AG10803 (cell line): ENCODE measurements at places on chromosomes 6 and 20.

DNA sequence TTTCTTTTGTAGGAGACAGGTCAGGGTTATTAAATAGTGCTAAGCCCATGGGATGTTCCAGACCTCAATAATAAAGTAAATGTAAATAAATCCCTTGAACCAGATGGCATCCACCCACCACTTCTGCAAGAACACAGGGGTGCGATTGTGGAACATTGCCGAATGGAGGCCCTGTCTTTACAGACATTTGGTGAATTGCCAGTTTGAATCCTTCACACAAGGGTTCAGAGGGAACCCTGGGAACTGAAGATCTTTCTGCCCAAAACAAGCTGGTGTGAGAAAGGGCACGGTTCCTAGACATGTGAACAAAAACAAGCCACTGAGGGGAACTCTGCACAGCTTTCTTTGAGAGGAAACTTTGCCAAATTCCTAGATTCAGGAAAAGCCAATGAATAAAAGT lies 30.2 kb upstream of the RNF8 start:
- peak; percentile 9 for DNase-seq

DNA sequence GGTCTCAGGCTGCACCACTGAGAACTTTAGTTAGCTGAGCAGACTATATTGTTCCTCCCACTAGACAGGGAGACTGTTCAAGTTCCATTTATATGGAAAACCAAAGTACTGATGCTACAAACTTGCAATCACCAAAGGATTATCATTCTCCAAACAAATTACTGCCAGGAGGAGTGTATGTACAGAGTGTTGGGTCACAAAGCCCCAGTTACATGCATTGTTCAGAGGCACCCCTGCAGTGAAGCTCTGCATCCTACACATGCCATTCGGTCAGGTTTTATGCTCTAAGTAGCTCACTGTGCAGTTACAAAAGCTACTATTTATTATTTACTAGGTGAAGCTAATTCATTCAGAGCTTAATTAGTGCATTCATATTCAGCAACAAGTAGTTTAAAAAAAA lies 75.8 kb downstream of the SMLR1 start:
- no peak for DNase-seq

- DNase-seq, result peak; percentile 35
These were observed 88.4 kb downstream of the HACE1 start for GRCh38 chr6:104771258-104771832.

DNA sequence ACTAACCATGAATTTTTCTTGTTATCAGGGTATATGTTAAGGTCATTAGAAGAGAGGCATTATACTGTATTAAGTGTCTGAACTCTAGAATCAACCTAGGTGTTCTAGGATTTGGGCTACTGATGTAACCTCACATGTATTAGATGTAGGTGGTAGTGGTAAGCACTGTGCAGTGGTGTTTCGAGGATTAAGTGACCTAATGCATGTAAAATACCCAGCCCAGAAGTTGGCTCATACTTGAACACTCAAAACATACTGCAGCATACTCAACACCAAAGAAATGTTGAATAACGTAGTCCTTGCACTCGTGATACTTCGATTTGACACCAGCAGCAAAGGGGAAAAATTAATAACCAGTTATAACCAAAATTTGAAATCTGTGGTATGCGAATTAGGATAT lies 48.7 kb downstream of the QKI start:
- DNase-seq, result no peak

- no peak for DNase-seq
These were observed 12.3 kb downstream of the PREX1 start for GRCh38 chr20:48815537-48815936.

DNA sequence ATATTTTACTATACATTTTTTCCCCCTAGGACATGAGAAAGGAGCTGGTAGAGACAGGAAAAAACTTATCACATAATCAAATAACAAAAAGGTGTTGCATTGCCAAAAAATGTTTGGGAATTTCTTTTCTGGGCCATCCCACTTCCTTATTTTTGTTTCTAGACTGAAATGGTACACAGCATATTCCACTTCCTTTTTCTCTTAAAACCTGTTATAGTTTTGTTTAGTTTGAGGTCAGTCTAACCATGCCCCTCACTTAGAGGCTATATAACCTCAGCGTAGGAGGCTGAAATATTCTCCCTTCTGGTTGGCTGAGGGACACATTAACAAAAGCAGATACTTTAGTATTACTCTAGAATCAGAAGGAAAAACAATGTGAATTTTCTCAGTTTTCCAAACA lies 323.9 kb downstream of the GJA1 start:
- no peak for DNase-seq

DNA sequence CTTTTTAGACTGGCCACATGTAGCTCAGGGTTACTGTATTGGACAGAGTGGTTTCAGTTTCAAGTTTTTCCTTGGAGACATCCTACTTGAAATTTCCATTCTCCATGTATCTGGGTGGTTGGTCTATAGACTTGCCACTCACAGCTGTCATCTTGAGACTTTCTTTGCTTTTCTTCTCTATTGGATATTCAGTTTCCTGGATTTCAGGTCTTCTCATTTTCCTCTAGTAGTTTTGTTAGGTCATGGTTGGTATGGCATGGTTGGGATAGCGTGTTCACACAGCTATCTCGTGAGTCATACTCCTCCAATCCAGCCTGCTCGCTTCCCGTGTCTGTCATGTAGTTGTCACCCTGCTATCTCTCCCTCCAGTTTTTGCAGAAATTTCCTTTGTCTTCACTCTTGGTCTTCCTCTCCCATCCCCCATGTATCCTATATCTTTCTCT lies 48.3 kb downstream of the PTPN1 start:
- DNase-seq, result peak; percentile 63

DNA sequence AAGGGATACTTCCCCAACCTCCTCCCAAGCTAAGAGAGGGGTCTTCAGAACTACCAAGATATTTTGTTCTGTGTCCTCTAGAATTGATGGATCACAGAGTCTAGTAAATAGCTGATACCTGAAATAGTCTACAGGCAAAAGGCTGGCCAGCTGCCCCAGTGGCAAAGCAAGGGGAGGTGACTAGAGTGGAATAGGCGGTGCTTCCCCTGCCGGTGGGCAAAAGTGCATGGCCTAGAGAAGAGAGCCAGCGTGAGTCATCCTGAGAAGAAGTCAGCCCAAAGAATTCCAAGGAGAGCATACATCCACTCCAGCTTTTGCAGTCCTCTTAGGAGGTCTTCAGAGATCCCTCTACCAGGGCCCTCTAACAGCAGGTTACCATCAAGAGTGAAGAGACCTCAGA lies 14.7 kb downstream of the DPPA5 start:
- no peak for DNase-seq

DNA sequence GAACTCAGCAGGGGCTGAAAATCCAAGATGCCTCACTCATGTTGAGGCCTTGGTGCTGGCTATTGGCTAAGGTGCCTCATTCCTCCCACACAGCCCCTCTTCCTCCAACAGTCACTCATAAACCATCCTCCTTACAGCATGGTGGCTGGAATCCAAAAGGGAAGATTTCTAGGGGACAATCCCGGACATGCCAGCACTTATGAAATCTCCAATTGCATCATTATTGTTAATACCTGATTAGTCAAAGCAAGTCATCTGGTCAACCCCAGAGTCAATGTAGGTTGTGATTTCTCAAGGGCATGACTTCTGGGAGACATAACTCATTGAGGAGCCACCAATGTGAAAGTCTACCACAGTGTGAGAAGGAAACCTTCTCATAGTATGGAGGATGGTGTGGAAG lies 506.6 kb upstream of the NOX3 start:
- no peak for DNase-seq

GRCh38 chr6:29792123-29793035 lies 35.2 kb upstream of the HLA-G start:
- peak; percentile 25 for DNase-seq

DNA sequence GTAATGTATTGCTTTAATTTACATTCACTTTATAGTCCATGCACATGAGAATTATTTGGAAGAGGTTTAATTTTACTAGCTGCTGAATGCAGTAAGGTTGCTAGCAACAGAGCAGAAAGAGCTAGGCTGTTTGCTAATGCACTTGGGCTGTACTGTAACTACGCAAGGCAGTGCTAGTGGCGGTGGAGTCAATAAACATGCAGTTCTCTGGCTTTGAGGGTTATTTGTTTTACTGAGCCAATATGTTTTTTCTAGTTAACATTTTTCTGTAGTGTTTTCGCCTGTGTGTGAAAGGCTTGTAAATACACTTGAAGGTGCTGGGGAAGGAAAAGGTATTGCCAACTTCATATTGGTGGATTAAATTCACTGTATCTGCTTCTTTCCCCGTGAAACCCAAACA lies 112.8 kb downstream of the BTBD3 start:
- no peak for DNase-seq

DNA sequence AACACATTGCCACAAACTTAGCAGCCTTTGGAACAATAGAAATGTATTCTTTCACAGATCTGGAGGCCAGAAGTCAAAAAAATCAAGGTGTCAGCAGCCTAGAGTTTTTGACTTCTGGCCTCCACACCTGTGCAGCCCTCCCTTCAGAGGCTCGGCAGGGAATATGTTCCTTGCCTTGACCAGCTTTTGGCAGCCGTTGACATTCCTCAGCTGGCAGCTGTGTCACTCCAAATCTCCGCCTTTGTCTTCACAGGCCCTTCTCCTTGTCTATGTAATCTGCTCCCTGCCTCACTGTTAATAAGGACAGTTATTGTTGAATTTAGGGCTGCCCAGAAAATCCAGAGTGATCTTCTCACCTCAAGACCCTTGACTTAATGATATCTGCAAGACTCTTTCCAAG lies 17.2 kb upstream of the AHI1 start:
- DNase-seq, result no peak

DNA sequence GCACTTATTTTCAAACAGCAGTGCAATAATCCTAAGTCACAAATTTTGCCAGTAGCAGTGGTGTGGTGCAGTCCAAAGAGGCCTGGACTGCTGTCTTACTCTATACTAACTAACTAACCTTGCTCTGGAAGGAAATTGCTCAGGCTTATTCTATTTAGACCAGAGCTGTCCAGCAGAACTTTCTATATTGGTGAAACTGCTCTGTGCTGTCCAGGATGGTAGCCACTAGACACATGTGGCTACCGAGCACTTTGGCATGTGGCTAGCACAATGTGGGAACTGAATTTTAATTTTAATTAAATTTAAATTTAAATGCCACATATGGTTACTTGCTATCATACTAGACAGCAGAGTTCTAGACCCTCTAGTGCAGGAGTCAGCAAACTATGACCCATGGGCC lies 27.1 kb upstream of the FBXO9 start:
- DNase-seq, result no peak

GRCh38 chr20:11098888-11099287 lies 425.1 kb upstream of the JAG1 start:
- no peak for DNase-seq

GRCh38 chr6:79672631-79673111 lies 41.5 kb downstream of the SH3BGRL2 start:
- peak; percentile 16 for DNase-seq

- DNase-seq, result no peak
These were observed 277.6 kb downstream of the CDC5L start for GRCh38 chr6:44665143-44665542.

DNA sequence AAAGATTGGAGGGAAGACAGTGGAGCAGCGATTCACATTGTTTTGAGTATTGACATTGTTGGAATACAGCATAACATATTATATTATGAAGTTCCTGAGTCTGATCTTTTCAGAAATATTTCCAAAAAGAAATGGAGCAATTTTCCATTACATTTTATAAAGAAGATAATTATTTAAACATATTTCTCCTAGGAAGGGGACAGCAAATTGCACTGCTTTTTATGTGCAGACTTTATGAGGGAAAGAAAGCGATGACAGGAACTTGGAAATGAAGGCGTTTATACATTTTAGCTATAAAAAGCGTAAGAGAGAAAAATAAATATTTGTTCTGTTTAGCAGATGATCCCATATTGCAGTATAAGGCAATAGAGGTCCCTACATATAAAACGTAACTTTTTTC lies 117.0 kb upstream of the EDN1 start:
- DNase-seq, result no peak

DNA sequence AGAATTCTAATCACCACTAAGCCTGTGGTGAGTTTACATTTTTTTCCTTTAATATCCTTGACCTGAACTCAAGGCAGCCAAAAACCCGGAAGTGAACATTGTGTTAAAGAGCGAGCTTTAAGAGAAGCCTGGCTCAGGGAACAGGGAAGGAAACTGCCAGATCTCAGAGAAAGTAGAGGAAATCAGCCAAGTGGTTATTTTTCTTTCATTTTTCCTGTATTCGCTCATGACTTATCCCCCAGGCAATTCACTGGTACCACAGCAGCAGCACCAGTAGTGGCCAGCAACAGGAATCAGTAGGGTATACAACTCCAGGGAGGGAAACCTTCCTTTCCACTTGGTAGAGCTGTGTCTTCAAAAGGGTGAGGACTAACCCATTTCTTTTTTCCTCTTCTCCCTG lies 89.6 kb upstream of the HMGCLL1 start:
- DNase-seq, result no peak

DNA sequence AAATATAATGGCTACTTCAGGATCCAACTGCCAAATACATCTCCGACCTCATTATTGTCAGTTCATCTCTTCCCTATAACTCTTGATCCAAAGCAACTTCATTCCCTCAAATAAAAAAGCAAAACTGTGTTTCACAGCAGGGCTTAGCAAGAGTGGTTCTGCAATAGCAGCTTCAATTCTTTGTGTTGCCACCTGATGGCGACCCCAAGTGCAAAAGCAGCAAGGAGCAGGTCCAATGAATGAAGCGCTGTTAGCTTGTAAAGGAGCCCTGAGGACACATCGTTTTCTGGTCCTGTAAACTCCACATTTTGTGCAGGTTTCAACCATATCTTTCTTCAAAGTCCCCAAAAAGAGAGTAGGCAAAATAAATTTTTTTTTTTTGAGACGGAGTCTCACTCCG lies 19.6 kb downstream of the RTN4IP1 start:
- no peak for DNase-seq

DNA sequence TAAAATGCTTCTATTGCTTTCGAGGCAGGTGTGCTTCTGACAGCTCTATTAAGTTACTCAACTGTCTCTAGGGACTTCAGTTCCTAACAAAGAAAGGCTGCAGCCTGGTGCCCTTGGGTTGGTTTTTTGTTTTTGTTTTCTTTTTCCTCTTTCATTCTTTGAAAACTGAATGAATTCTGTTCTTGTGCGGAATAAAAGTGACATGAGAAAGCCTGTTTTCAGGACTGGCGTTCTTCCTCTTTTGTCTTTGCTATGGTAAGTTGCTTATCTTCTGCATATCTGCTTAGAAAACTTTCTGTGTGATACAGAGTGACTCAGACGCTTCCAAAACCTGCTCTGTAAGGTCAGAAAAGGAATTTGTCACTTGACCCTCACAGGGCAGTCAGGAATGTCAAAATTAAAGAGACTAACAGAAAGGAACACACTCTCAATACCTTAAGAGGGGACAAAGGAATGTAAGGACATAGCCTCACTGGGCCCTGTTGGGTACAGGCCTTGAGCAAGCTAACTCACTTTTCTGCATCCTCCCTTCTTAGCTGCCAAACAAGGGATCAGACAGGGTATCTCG lies 56.2 kb upstream of the NHSL1 start:
- no peak for DNase-seq

- DNase-seq, result no peak
These were observed at the start of gene ARMH2 for GRCh38 chr6:24798740-24799540. Gene ARMH2 (minus strand): TSS chr6:24798917. CDS start chr6:24798857, 60 bp downstream.
